ENCODE measurements at places on chromosomes 1 and 21.

GRCh38 chr1:167330601-167331293 is 110.1 kb downstream of the POU2F1 start:
- H3K4me3 ChIP-seq = no peak overlapping the region
- no peaks in the 10 kb centered on the region for H3K27me3 ChIP-seq
- H3K36me3 ChIP-seq = peaks cover 14% of the 10 kb centered on the region
- no peak for DNase-seq
- H3K27ac ChIP-seq = no peak overlapping the region
- H3K4me1 ChIP-seq = peaks cover 28% of the 10 kb centered on the region

DNA sequence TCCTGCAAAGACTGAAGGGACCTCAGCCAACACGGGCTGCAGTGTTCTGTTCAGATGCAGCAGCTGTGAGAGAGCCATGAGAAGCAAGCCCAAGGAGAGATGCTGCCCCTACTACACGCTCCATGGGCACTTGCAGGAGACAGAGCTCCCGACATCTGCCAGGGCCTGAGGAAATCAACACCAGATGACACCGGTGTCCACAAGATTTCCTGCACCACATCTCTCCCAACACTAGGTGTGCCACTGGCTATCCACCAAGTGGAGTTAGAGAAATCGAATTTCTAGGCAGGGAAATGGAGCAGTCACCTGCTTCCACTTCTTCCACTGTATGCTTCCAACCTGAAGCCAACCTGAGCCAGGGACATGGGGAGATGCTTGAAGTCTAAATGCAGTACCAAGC is 445.3 kb downstream of the RWDD3 start:
- no peaks in the 10 kb centered on the region for H3K4me1 ChIP-seq
- H3K36me3 ChIP-seq = no peaks in the 10 kb centered on the region
- no peak overlapping the region for H3K27ac ChIP-seq
- H3K4me3 ChIP-seq = no peak overlapping the region

DNA sequence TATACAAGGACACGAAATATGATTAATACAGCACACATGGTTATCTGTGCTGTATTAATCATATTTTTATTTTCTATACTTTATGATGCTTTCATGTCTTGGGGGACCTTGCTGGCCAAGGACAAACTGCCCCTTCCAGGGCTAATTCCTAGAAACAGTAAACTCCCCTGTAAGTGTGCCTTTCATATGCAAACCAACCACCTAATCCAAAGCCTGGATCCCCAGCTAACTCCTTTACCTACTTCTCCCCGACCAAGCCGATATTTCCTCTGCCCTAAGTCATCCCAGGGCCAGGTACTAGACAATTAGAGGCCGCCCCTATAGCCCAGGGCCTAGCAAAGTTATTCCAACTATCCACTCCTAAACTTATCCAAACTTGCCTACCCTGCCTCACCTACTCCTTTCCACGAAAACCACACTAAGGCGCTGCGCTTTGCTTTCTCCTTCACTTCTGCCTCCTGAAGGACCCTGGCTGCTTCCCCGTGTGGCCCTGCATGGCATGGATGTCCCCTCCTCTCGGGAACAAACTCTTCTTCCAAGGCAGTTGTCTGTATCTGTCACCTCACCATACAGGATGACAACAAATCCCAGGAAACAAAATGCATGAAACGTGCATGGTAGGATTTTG is 10.2 kb downstream of the SH3BP5L start:
- H3K27me3 ChIP-seq = peaks cover 3% of the 10 kb centered on the region
- peaks cover 36% of the 10 kb centered on the region for H3K36me3 ChIP-seq

DNA sequence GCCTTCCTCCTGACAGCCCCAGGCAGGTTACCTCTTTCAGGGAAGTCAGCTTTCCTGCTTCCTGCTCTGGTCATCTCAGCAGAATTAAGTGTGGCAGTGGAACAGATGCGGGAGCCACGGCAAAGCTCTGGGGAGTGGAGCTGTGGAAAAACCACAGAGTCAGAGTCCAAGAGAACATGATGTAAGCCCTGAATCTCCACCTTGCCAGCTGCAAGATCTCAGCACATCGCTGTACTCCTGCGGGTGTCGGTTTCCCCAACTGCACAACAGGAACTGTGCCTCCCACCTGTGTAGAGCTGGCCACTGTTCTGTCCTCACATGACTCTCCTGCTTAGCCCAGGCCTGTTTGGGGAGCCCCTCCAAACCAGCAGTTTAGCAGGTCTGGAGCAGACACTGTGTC is 123.7 kb downstream of the MATN1 start:
- no peaks in the 10 kb centered on the region for H3K36me3 ChIP-seq
- no peaks in the 10 kb centered on the region for H3K4me1 ChIP-seq

DNA sequence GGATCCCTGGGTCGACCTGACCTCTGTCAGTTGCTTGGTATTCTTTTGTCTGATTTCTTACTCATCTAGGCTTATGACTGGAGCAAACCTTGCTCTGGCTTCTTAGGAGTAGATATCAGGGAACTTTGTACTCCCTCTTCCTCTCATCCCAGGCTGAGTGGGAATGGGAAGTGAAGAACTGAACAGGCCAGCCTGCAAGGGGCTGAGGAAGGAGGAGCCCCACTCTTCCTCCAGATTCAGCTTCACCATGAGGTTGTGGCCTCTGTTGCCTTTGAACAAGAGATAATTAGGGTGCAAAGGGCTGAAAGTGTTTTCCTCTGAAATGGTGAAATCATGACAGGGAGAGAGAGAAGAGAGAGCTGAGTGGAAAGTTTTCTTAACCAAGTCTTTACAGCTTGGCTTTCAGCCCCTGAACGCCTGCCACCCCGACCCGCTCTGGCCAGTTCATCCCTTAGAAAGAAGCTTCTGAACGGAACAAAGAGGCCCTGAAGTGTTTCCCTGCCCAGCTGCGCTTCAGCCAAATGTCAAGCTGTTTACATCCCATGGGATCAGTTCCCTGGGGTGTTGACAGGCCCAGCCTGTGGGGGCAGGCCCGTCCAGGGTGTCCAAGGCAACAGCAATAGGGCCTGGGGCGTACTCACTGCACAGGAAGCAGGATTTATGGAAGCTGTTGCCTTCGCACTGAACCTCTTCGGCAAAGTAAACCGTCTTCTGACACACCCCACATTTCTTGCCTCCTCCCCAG is 11.2 kb downstream of the CSRP1 start:
- no peaks in the 10 kb centered on the region for H3K27me3 ChIP-seq
- peaks cover 10% of the 10 kb centered on the region for H3K4me1 ChIP-seq
- no peak overlapping the region for H3K27ac ChIP-seq
- peaks cover 14% of the 10 kb centered on the region for H3K36me3 ChIP-seq
- no peak overlapping the region for H3K4me3 ChIP-seq
- no peak for DNase-seq

GRCh38 chr1:207839083-207839413 is 71.9 kb downstream of the CD34 start:
- no peak overlapping the region for H3K4me3 ChIP-seq
- no peak for DNase-seq
- no peaks in the 10 kb centered on the region for H3K27me3 ChIP-seq
- H3K27ac ChIP-seq = peak overlapping the region; percentile 47

- no peak for DNase-seq
- no peak overlapping the region for H3K27ac ChIP-seq
- H3K4me1 ChIP-seq = no peaks in the 10 kb centered on the region
- peaks cover 6% of the 10 kb centered on the region for H3K27me3 ChIP-seq
- no peak overlapping the region for H3K4me3 ChIP-seq
- H3K36me3 ChIP-seq = no peaks in the 10 kb centered on the region
These were observed 124.0 kb downstream of the CNIH3 start for GRCh38 chr1:224739997-224740684.

DNA sequence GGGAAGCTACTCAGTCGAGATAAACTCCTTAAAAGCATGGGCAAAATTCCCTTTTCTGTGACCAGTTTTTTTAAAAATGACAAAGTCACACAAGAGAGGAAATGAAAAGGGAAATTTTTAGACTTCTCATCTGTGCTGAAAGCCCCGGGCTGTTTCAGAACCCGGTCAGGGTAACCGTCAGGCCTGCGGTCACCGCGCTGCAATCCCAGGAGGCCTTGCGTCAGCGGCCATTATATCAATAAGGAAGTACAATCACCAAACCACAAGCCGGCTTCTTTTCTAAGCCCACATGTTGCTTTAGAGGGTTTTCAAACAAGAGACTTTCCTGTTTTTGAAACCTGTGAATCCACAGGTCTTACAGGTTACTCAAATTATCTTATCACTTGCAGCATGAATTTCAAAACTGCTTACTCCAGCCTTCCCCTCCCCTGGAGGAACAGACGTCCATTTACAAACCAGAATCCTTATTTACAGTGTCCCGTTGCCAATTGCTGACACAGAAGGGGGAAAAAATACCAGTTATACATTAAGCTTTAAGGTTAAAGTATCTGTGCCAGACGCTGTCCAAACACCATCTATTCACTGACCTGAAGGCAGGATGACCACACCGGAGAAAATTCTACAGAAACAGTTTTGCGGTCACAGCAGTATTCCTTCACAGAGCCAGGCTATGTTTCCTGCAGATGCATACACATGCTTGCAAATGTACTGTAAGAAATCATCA is 165.3 kb downstream of the TOMM20 start:
- H3K27ac ChIP-seq = peak overlapping the region; percentile 96
- H3K27me3 ChIP-seq = peaks cover 6% of the 10 kb centered on the region
- H3K4me3 ChIP-seq = peak overlapping the region; percentile 84
- no peaks in the 10 kb centered on the region for H3K36me3 ChIP-seq
- peak; percentile 89 for DNase-seq
- peaks cover 66% of the 10 kb centered on the region for H3K4me1 ChIP-seq

DNA sequence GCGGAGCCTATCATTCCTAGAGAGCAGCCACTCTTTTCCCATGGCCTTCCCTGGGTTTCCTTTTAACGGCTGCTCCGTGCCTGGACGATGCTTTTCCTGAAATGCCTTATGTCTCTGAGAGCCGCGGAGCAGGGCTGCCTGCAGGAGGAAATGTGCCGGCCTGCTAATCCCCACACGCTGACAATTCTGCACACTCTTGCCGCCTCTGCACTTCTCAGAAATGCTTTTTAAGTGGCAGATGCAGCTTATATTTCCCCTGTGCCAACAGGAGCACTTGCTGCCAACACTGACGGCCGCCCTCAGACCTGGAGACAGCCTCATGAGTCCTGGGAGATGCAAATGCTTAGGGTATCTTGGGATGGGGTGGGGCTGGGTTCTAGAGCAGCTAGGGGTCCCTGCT is 253.2 kb downstream of the GRIK3 start:
- H3K4me1 ChIP-seq = no peaks in the 10 kb centered on the region
- H3K27me3 ChIP-seq = peaks cover 8% of the 10 kb centered on the region
- no peak for DNase-seq
- H3K36me3 ChIP-seq = no peaks in the 10 kb centered on the region
- H3K27ac ChIP-seq = no peak overlapping the region

- peak overlapping the region; percentile 86 for H3K4me3 ChIP-seq
- H3K4me1 ChIP-seq = peaks cover 60% of the 10 kb centered on the region
- no peak for DNase-seq
- H3K27ac ChIP-seq = peak overlapping the region; percentile 98
- peaks cover 19% of the 10 kb centered on the region for H3K27me3 ChIP-seq
These were observed 77.4 kb downstream of the S1PR1 start for GRCh38 chr1:101314244-101314643.
